ENCODE measurements at places on chromosomes 5 and 9. TPM values are rescaled to one million over a fixed set of nuclear protein-coding genes. Genes with fewer than 3 reads are reported as not detected.

DNA sequence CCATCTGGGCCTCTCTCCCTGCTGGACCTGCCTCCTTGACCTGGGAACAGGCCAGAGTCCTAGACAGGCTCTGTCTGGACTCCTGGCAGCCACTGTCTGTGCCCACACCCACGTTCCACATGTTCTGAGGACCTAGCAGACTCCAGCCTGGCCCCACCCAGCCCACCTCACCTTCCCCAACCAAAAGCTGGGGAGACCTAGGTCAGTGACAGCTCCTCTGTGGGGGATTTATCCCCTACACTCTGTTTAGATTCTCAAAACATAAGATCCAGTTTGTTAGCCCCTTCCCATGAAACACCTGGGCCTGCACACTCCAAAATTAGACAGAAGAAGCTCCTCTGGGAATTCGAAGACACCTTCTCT is 59.8 kb upstream of the ADAMTS2 start:
- DNase-seq, result no peak

The PCDHA9 gene
- polyA plus RNA-seq, result 0.03 TPM

GRCh38 chr5:73405691-73406090 is 42.9 kb downstream of the FOXD1 start:
- no peak for DNase-seq

The CNTLN gene
- 9.1 TPM for polyA plus RNA-seq

The FAM153A gene
- not detected for polyA plus RNA-seq

- no peak for DNase-seq
These were observed 321.9 kb downstream of the ZSWIM6 start for GRCh38 chr5:61653807-61654580.

The FOXD4L5 gene
- polyA plus RNA-seq, result not detected

DNA sequence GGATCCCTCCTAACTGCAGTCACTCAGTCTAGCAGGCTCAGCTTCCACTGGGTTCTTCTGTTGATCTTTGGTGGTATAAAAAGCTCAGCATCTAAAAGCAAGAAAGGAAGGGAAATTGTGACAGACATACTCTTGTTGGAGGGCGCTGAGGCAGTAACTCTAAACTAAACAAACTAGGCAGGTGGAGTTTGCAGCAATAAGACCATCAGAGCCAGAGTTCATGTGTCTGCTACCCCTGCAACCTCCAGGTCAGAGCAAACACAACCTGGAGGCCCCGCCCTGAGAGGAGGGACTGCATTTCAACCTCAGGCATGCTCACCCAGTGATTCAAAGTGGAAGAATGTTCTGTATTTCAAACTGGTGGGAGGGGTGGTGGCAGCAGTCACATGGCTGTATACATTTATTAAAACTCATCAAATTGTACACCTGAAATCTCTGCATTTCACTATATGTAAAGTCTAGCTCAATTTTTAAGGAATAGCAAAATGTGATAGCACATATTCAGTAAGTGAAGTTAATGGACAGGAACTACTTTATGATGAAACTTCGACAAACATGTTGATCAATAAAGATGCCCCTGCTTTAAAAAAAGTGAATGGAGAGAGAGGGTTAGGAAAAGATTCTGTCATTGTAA is 7.1 kb downstream of the ACTL7A start:
- DNase-seq, result peak; percentile 61

The TAF11L5 gene
- not detected for polyA plus RNA-seq

The HK3 gene
- not detected for polyA plus RNA-seq

- peak; percentile 6 for DNase-seq
These were observed 29.3 kb upstream of the OBP2B start for GRCh38 chr9:133238272-133238850.

Measured in fibroblast of lung (primary cell).